Bone marrow (tissue), 2 donors: ENCODE measurements at places on chromosomes 3 and 15.

DNA sequence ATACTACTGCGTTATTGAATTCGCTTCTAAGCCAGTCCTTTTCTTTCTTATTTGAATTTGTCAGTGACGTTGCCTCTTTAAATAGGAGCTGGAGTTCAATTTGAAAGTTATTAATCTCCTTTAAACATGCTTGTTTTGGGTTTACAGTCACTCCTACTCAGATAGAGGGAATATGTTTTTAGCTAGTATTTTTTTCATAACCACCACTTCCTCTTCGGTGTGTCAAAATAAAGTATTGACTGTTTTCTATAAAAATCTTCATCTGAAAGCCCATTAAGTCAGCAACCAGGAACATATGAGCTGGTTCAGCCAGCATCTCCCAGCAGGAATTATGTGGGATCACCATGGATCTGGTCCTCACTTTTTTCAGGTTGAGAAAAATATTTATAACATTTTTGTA is 772.9 kb downstream of the DIPK2A start:
- no peak for DNase-seq

- DNase-seq, result no peak
Measured at GRCh38 chr3:111951032-111951431, 27.8 kb upstream of the ABHD10 start.

GRCh38 chr15:52715411-52715810 is 36.2 kb upstream of the ATOSA start:
- DNase-seq, result no peak

GRCh38 chr3:123319760-123320159 is 118.0 kb downstream of the SEC22A start:
- DNase-seq, result no peak

- no peak for DNase-seq
Measured at GRCh38 chr3:23575697-23576096, 230.1 kb upstream of the UBE2E1 start.
